Astrocyte of the spinal cord (primary cell): ENCODE measurements at places on chromosomes 4 and X.

DNA sequence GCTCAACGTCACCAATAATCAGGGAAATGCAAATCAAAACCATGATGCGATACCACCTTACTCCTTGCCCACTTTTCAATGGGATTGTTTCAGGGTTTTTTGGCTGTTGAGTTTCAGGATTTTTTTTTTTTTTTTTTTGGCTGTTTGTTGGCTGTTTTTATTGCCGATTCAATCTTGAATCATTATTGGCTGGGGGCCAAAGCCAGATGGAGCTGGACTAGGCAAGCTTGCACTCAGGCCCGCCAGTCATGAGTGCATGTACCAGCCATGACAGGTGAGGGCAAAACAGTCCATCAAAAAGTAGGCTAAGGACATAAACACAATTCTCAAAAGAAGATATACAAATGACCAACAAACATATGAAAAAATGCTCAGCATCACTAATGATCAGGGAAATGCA is 13.3 kb downstream of the YIPF7 start:
- DNase-seq, result no peak

GRCh38 chr4:101856149-101856548 is 65.6 kb downstream of the BANK1 start:
- DNase-seq, result no peak

GRCh38 chrX:42818151-42818921 is 40.4 kb upstream of the PPP1R2C start:
- DNase-seq, result no peak

- DNase-seq, result no peak
These were observed 339.1 kb downstream of the ARHGAP10 start for GRCh38 chr4:148071009-148071408.

- no peak for DNase-seq
These were observed 72.5 kb upstream of the EMCN start for GRCh38 chr4:100590325-100590724.

GRCh38 chrX:51158231-51158630 is 174.4 kb upstream of the NUDT10 start:
- no peak for DNase-seq

DNA sequence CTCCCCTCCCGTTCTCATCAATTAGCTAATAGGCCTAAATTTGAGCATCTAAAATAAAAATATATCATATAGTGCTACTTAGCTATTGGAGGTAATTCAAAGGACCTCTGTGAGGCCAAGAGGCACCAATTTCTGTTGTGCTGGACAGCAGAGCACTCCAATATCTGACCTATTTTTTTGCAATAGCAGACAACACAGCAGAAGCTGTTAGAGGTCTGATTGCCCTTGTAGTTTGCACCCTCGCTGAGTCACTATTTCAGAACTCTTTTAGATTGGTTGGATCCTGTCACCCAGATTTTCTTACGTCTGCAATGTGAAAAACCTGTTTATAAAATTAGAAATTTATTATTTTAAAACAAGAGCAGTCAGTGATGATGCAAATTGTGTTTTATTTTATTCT is 184.1 kb downstream of the CEP135 start:
- DNase-seq, result no peak

DNA sequence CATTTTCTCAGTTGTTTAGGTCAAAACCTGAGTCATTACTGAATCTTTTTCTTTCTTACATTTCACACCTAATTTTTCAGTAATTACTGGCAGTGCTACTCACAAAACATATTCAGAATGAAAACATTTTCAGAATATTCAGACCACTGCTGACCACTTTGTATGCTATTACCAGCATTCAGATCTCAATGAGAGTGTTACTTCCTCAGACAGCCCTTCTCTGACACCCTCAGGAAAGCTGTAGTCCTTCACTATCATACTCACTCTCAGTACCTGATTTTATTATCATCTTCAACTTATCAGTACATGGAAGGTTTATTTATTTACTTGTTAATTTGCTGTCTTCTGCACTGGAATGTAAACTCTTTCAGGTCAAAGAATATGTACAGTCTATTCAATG is 12.3 kb upstream of the ALB start:
- no peak for DNase-seq

DNA sequence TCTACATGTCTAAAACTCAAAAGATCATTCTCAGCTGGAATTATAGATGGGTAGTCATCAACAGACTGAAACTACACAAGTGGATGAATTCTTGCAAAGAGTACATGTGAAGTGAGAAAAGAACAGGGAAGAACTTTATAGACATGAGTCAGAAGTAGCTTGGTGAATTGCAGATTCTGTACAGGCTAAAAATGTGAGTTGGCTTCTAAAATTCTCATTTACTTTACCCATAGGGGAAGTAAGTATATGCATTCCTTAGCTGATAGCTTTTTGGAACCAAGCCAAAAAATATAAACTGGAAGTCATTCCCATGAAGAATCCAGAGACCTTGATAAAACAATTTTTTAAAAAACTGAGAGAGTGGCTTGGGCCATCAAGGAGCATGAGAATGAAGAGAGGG is 584.2 kb upstream of the FTHL17 start:
- DNase-seq, result peak; percentile 30

- peak; percentile 20 for DNase-seq
These were observed 27.8 kb downstream of the DIPK2B start for GRCh38 chrX:45172890-45173289.

- DNase-seq, result no peak
These were observed 485.4 kb downstream of the C4orf33 start for GRCh38 chr4:129581305-129581704.

DNA sequence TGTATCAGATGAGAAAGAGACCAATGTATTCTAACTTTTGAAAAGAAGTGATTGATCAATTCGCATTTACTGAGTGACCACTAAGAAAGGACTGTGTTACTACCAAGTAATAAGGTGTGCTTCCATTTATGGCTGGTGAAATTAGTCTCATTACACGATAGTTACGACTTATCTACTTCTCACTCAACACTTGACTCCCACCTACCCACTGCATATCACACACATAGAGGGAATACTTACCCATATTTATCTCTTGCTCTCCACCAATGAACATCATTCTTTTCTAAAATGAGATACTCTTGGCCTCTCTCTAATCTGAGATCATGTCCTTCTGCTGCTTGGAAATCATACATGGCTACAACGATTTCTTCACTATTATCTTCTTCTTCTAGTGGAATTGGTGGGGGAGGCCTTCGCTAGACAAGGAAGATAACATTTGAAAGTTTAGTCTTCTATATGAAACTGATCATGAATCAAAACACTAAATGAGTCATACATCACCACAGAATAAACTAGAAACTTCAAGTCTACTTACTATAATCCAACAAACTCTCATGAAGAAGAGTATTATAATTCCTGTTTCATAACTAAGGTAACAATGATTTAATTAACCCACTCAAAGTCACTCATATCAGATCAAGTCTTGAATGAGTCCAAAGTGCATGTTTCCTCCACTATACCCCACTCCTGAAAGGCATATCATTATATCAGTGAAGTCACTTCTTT is 33.7 kb upstream of the TXK start:
- DNase-seq, result no peak

GRCh38 chr4:33116871-33117270 is 2396.7 kb downstream of the PCDH7 start:
- no peak for DNase-seq

DNA sequence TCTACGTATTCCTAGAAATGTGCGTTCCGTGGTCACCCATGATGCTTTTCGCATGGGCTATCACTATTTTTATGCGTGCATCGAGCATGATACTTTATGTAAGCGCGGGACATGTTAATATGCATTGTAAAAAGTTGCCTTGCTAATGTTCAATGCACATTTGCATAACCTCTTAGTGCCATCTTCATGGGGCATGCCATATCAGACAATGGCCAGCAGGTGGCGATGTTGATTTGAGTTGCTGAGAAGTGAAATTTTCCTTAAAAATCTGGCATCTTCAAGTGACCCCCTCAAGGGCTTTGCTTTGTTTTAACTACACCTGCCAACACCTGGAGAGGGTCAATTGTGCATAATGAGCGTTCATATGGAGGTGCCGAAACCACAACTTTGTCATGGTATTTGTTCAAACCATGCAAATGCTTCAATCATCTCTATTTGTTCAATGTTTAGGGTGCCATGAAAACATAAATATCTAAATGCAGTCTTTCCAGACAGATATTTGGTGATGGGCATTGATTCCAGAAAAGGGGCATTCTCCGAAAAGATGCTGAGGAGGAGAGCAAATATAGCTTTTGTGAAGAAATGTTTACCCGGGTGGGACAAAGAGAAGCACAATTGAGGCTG is 833.9 kb upstream of the PRKX start:
- peak; percentile 45 for DNase-seq

DNA sequence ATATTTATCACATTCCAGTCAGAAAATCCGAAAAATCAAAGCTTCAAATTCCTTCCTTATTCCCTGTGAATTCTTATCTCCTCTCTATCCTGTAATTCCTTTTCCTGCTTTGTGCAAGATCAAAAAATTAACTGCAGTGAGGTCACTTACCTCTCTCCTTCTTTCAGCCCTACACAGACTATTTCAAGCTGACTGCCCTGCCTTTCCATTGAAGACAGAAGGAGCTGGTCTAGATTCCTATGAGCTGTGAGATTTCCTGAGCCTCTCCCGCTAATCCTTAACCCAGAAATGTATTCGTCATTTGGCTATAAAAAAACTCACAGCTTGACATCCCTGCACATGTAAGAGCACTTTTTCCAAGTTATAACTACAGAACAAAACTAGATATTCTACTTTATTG is 26.6 kb downstream of the TRIML2 start:
- no peak for DNase-seq

GRCh38 chrX:5823903-5824302 is 404.8 kb downstream of the NLGN4X start:
- DNase-seq, result no peak
